HL-60 (cell line): ENCODE measurements at places on chromosomes 5 and 9.

- DNase-seq: no peak
Measured at GRCh38 chr9:107648153-107648715, 158.7 kb upstream of the KLF4 start.

- DNase-seq: no peak
Measured at GRCh38 chr9:35533398-35533797, 43.5 kb downstream of the RUSC2 start.

GRCh38 chr9:84990416-84990815, 320.9 kb downstream of the NTRK2 start:
- DNase-seq: no peak

GRCh38 chr9:38649731-38650363, 29.5 kb upstream of the ANKRD18A start:
- no peak for DNase-seq

- no peak for DNase-seq
Measured at GRCh38 chr5:180301253-180301652, 9.4 kb upstream of the MAPK9 start.
